ENCODE measurements at places on chromosomes 3 and 15. TPM values are rescaled to one million over a fixed set of nuclear protein-coding genes. Genes with fewer than 3 reads are reported as not detected.

OXSM gene
- 14.8 TPM for total RNA-seq

DNA sequence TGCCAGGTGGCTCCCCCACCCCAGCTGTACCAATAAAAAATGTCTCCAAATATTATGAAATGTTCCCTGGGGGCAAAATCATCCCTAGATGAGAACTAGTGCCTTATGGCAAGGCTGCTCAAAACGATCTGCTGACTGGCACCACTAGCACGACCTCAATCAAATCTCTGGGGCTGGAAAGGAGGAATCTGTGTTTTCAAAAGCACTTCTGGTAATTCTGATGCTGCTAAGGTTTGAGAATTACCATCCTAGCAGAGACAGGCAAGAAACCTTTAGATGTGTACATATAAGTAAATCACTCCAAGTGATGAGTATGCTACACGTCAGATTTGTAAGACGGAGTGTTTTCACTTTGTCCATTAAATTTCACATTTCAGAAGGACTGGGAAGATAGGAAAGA, 360.1 kb upstream of the THRB start:
- no peak for DNase-seq

- DNase-seq: peak; percentile 95
Measured at GRCh38 chr3:126389112-126389793, 5.5 kb upstream of the CFAP100 start.

DNA sequence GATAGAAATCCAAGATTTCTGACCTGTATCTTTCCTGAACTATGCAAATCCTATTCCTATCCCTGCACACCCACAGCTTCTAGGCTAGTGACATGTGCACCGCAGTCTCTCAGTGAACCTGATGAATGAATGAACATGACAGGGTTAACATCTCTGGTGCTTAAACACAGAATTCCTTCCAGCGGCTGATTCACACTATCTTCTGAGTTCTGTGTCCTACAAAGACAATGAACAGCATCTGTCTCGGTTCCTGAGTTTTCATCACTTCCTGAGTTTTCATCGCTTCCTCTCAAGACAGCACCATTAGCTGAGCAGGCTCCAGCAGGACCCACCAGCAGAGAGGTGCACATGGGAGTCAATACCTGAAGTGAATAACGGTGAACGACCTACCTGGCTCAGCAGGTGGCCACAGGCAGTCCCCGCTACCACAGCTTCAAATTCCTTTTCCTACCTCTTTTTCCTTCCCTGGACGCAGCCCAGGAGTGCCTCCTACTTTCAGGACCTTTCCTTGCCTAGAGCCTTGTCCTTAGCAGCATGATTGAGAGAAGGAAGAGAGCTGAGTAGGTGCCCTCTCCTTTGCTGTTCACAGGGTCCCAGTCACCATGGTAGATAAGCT, 113.5 kb downstream of the IGF2BP2 start:
- no peak for DNase-seq

GRCh38 chr3:13046569-13047274, 26.5 kb downstream of the IQSEC1 start:
- DNase-seq: no peak

DNA sequence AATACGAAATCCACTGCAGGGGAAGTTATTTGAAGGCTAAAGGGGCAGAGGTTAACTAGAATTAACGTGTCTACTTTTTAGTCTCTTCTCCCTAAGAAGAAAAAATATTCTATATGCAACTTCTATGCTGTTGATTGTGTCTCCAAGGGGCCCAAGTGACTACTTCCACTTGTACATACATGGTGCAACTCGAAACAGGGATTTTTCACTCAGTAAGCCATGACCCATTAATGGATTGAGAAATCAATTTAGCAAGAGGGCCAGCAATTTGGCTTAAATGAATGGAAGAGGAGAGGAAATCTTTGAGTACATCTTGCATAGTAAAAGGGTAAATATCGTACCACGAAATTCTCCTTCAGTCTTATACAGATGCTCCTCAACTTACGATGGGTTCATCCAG, 151.1 kb upstream of the HES1 start:
- DNase-seq: no peak

GRCh38 chr3:82473864-82474541, 712.6 kb upstream of the GBE1 start:
- DNase-seq: no peak

ZIC4 gene
- total RNA-seq: not detected

DNA sequence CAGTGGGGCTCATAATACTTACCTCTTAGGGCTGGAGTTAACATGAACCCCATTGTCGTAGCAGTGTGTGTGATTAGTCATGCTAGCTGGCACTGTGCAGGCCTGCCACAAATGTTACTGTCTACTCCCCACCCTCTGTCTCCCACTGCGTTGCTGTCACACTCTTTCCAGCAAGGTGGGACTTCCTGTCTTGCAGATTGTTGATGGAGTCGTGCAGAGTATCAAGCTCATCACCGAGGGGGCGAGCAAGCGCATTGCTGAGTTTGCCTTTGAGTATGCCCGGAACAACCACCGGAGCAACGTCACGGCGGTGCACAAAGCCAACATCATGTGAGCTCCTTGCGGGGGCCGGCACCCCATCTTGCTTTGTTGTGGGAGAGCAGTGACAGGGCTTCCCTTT, 12.9 kb downstream of the IDH3A start:
- DNase-seq: no peak

GOLGA8N gene
- 10.3 TPM for total RNA-seq

CCPG1 gene
- 76.6 TPM for total RNA-seq

GRCh38 chr3:73734211-73735089, 109.7 kb upstream of the PDZRN3 start:
- no peak for DNase-seq

RBSN gene
- total RNA-seq: 16.5 TPM

GOLGA8S gene
- 0.30 TPM for total RNA-seq

TMF1 gene
- 19.2 TPM for total RNA-seq

- no peak for DNase-seq
Measured at GRCh38 chr3:12875857-12876836, 34.8 kb upstream of the RPL32 start.

- DNase-seq: no peak
Measured at GRCh38 chr15:63950911-63951481, 95.3 kb downstream of the DAPK2 start.

DNA sequence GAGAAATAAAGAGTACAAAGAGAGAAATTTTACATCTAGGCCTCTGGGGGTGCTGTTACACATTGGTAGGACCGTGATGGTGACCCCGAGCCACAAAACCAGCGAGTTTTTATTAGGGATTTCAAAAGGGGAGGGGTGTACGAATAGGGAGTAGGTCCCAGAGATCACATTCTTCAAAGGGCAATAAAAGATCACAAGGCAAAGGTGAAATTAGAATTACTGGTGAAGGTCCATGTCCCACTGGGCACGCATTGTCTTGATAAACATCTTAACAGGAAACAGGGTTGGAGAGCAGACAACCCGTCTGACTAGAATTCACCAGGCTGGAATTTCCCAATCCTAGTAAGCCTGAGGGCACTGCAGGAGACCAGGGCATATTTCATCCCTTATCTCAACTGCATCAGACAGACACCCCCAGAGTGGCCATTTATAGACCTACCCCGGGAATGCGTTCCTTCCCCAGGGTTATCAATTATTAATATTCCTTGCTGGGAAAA, 4.3 kb downstream of the IRAK2 start:
- no peak for DNase-seq

NLGN1 gene
- 8.0 TPM for total RNA-seq

- DNase-seq: no peak
Measured at GRCh38 chr3:132638706-132639105, 20.9 kb downstream of the ACAD11 start.

DNA sequence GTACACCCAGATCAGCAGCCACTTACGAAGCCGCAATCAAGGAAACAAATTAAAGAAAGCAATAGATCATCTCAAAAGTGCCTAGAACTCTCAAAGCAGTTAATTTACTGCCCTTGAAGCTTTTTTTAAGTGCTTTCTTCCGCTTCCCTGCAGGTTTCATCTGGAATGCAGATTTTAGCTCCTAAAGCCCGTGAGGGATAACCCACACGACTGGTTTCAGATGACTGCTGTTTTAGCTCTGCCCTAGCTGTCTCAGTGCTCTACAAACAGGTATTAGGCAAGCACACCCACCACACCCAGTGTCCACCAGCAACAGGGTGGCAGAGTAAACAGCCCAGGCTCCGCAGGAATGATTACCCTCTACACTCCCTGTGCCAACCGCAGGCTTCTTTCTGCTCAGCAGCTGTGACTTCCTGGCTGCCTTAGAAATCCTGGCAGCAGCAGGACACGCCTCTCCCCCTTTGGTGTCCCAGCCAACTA, 126.0 kb downstream of the FMN1 start:
- DNase-seq: no peak

- no peak for DNase-seq
Measured at GRCh38 chr3:130990282-130990681, 36.3 kb downstream of the ASTE1 start.

DNA sequence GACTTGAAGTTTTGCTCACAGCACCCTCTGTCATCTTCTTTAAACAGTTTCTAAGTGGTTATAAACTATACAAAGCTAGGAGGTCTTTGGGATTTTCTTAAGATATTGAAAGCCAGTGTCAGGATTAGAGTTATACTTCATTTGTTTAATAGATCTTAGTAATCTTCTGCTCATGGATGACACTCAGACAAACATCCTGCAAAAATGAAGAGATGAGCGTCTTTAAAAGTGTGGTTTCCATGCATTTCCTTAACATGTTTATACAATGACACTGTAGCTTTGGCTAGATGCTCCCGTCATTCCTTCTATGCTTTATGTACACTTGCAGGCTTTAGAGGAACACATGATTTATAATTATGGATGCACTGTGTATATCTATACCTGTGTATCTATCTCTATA, 182.2 kb downstream of the NAALADL2 start:
- no peak for DNase-seq

DNA sequence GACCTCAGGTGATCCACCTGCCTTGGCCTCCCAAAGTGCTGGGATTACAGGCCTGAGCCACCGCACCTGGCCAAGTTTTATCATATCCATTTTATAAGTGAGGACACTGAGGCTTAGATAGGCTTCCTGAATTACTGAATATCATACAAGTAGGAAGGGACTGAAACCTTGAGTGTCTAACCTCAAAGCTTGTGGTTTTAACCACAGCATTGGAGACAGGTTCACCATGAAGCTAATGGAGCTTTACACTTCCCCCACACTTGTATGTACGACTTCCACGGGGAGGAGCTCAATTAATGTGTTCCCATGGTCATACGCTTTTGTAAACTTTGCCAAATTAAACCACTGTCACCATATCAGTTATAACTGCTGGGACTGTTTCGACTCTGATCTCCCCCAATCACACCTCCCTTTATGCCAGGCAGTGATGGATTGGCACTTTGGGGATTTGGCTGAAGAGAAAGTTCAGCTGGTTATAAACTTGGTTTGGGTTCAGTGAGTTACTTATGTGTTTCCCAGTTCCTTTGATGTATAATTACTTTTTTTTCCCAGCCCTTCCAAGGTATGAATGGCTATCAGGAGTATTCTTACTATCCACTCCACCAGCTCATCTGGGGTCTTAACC, 38.4 kb upstream of the MEIS2 start:
- DNase-seq: no peak

DNA sequence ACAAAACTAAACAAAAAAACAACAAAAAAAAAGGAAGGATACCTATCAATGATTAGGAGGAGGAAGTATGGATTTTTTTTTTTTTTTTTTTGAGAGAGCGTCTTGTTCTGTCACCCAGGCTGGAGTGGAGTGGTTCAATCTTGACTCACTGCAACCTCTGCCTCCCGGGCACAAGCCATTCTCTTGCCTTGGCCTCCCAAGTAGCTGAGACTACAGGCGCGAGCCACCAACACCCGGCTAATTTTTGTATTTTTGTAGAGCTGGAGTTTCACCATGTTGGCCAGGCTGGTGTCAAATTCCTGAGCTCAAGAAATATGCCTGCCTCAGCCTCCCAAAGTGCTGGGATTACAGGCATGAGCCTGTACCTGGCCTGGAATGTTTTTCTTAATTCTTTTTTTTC, 195.8 kb downstream of the CBLB start:
- DNase-seq: no peak

GRCh38 chr15:27660676-27661075, 438.4 kb downstream of the OCA2 start:
- DNase-seq: no peak

DNA sequence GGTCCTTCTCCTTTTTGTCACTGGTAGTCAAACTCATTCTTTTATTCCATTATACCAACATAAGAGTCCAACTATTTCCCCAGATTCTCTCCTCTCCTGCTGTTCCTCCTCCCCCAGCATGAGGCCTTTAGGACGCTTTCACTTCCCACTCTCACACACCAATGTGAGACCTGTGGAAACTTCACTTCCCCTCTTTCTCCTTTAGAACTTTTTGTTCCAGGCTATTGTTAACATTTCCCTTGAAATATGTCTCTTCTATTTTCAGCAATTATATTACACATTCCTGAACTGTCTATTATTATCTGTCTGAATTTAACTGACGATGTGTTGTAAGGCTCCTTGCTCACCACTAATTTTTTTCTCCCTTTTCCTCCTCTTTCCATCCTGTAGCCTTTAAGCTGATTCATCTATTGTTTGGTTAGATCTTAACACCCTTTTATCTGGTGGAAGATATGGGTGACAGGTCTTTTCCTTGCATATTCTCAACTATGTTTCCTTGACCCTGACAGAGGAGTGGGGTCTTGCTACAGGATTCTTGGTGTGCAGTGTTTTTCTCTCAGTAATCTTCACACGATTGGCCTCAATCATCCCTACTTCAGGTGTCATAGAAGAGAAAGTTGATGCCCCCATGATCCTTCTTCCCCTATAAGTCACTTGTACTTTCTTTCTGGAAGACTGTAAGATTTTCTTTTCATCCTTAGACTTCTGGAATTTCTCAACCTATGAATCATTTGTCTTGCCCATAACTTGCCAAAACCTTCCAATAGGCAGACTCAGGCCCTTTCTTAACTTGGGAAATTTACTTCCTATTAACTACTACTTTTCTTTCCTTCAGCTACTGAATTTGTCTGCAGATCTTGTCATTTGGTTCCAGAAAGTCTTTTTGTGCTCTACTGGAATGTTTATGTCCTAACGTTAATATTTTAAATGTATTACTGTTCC, 5.9 kb downstream of the CYP19A1 start:
- no peak for DNase-seq

- DNase-seq: no peak
Measured at GRCh38 chr3:172559020-172559419, 35.8 kb upstream of the TNFSF10 start.

GRAMD2A gene
- not detected for total RNA-seq

DNA sequence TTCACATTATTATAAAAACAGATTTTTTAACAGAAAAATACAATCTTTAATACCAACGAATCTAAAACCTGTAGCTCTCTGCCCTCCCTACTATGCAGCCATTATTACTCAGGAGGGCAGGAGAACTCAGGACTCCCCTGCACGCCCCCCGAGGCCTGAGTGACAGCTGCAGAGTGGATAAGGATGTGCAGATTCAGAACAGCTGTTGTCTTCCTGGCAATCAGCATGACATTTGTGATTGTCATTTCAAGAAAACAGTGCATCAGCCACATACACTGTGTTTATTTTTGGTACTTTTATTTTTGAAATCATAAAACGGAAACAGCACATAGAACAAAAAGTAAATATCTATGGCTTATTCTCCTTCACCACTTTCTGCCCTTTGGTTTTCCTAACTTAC, 450.8 kb downstream of the OCA2 start:
- DNase-seq: no peak

FRMD5 gene
- total RNA-seq: 43.0 TPM
